ENCODE measurements at places on chromosomes 16 and 17. TPM values are rescaled to one million over a fixed set of nuclear protein-coding genes. Genes with fewer than 3 reads are reported as not detected.

GRCh38 chr17:1467898-1468492 is 12.0 kb upstream of the CRK start:
- no peak for DNase-seq

Gene TM4SF5
- 0.18 TPM for polyA plus RNA-seq

DNA sequence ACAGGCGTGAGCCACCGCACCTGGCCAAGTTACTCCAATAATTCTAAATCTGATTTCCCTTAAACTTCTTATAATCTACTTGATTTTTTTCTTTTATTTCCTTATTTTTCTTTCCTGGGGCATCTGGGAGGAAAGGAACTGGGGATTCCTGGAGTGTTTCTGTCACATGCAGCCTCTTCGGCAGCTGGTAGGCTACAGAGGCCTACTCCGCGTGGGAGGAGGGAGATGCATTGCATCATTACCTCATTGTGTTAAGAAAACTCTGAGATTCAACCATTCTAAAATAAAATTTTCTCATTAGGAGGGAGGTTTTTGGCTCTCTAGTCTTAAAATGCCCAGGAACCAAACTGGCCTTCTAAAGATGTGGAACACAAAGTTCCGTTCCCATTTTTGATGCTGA is 64.0 kb downstream of the SOX9 start:
- DNase-seq: no peak

Gene TBC1D26
- not detected for polyA plus RNA-seq

DNA sequence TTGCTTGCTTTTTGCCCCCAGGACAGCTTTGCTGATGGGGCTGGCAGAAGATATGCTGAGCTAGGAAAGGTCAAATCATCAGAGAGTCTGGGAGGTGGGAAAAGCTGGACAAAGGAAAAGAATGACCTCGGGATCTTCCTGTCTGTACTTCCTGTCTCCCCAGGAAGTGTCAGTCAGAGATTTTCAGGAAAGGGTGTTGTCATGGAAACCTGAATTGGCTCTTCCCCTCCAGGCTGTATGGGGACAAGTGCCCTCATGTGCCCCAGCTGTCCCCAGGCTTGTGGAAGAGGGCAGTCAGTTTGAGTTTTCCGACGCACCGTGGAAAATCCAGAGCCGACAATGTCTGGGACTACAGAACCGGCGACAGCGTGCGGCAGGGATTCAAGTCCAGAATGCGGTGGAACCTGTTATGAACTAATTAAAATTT is 122.7 kb upstream of the ZFHX3 start:
- no peak for DNase-seq

DNA sequence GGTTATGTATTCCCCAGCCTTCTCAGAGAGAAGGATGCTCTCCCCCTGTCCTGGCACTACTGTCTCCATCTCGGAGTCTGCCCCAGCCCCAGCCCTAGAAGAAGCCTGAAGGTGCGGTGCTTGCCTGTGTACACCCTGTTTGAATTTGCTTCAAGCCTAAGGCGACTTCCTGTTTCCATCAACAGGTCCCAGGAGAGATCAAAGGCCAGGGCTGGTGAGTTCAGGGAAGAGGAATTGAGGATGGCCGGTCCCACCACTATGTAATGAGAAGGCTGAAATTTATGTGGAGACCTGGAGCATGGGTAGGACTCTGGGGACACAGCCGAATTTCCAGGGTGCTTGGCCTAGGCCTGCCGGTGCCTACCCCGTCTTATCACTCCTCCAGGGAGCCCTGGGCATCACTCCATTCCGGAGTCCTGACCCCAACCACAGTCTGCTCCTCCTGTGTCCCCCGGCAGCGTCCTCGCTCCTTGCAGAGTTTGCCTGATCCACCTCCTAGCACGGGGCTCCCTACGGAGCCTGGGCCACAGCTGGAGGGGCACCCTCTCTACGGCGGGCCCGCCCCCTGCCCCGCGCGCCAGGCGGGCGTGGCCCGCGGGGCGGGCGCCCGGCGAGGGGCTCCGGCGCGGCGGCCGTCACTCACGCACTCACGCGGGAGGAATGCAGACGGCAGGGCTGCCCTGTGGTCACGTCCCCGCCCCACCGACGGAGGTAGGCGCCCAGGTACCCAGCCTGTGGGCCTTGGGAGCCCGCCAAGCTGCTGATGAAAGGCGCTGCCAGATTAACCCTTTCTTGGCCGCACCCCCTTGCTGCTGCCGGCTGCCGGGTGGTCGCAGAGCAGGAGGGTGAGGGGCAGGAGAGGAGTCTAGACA is 53.8 kb upstream of the TAC4 start:
- DNase-seq: no peak

Gene PTGES3L
- 18.6 TPM for polyA plus RNA-seq

DNA sequence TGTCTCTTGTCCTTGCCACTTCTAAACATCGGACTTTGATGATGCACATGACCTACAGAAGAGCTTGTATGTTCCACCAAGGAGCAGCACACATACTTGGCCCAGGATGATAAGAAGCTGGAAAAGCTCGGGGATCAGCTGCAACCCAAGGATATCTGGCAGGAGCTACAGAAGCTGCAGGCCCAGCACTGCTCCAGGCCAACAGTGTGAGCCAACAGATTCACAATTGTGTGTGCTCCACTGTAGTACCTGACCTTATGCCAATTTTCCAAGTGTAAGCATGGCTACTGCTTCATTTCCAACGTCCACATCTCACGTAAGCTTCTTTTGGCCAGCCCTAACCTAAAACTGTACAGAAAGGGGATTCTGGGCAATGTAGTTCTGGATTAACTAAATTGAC is 83.4 kb downstream of the COX10 start:
- no peak for DNase-seq

DNA sequence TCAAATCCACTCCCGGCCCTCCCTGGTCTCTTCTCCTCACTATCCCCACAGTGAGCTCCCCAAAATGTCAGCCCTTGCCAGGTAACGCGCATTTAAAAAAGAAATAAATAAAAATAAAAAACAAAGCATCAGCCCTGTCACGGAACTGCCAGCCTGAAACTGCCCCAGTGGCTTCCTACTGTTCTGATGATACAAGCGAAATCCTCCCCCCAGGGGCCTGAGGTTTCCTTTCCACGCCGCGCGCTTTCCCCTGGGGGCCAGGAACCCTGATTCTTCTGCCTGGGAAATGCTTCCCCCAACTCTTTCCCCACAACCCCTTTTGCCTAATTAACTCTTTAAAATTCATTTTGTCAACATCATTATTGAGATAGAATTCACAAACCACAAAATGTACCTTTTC is 12.2 kb upstream of the RPH3AL start:
- DNase-seq: no peak

GRCh38 chr17:32636598-32637218 is 149.9 kb downstream of the CDK5R1 start:
- DNase-seq: no peak

Gene VTN
- polyA plus RNA-seq: 7.4 TPM

- no peak for DNase-seq
These were observed 106.0 kb downstream of the SDR42E1 start for GRCh38 chr16:81905277-81905676.

Gene MRC2
- 45.1 TPM for polyA plus RNA-seq

Gene CD300H
- polyA plus RNA-seq: 0.18 TPM

GRCh38 chr17:70271200-70271599 is 101.9 kb downstream of the KCNJ2 start:
- no peak for DNase-seq
